ENCODE measurements at places on chromosomes 11 and 22.

DNA sequence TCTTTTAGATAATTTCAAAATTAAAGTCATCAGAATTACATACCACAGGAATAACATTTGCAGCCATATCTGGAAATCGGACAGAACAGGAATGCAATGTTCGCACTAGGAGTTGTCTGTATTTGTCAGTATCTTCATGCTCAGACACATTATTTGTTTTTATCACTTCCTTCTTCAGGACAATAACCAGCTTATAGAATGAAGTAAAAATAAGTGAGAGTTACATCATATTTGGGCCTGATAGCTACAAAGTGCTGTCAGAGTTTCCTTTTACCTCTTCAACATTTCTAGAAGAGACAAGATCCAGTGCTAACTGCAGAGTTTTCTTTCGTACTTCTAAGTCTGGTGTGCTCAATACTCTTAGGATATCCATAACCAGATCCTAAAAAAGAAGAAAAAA lies 18.9 kb downstream of the COPB1 start:
- DNase-seq: no peak

- peak; percentile 98 for DNase-seq
These were observed at the start of gene ZBED4 for GRCh38 chr22:49852898-49853894. Gene ZBED4, plus strand, starts transcription at chr22:49853844. Its CDS starts 29,819 bp downstream, at chr22:49883663.

DNA sequence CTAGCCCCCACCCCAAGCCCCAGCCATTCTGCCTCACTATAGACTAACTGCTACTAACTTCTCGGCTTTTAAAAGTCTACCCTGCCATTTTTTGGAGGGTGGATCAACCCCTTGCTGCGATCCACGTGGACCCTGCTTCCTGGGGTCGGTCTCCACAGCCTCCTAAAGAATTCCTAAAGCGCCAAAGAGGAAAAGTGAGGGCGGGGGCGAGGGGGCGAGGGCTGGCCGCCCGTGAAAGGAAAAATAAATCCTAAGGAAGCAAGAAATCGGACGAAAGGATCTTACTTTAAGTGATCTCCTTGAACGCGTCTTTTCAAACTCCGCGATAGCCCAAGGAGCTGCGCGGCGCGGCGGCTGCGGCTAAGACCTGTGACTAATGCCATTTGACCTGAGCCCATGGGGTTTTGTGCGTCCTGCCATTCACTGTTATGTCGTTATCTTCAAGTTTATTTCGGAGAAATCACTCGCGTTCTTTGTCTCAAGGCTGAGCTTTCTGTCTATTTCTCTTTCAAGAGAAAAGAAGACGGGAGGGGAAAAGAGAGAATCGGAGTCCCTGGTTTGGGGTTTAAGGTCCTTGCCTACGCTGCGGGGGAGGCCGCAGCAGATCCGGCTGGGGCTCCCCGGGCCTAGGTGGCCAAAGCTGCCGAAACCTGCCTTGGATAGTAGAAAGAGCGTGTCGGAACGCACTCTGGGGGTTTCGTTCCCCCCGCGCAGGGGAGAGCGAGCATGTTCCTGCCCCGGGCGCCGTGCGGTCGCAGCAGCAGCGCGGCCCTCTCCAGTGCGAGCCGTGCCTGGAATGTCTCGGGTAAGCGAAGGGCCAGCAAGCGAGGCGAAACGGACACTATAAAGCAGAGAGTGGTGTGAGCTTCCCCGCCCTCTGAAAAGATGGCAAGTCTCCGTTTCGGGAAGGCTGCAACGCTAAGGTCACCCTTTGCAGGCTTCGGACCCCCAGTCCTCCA lies 2.8 kb upstream of the DBX1 start:
- DNase-seq: no peak

DNA sequence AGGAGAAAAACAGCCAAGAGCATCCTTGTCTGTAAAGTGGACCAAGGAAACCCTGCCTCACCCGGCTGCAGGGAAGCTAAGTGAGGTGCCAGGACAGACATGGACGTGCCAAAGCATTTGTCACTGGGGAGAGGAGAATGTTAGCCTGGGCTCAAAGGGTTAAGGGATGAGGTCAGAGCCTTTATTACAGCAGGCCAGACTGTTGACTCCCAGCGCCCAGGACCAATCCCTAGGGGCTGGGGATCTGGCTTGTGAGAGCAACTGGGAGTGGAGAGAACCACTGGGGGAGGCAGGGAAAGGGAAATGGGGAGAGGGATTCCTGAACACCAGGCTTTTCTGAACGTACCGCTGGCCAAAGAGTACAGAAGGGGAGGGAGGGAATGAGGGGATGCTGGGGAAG lies 2.6 kb downstream of the CHRM1 start:
- DNase-seq: no peak

DNA sequence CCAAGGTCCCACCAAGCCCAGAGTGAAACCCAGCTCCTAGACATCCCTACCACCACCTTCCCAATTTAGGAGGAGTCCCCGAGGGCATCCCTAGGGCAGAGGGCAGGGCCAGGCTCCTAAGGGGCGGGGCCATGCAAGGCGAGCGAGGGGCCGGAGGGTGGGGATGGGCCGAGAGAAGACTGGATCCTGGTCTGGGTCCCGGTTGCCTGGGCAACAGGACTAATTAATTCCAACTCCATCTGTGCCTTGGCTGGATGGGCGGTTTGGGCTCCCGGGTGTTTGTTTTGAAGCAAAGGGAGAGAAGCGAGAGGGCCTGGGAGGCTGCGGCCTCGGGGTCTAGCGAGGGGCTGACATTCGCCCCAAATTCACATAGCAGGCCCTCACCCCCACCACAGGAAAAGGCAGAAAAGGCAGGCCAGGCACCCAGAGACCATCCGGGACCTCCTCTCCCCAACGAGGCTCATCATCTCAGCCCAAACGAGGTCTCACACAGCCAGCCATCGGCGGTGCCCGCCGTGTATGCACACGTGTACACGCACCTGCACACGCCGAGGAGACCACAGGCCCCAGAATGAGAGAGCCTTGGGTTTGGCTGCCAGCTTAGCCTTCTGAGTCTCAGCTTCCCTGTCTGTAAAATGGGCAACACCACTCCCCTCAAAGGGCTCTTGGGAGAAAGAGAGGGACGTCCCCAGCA lies 23.9 kb downstream of the ELFN2 start:
- DNase-seq: no peak

GRCh38 chr11:75719340-75720239 lies 2.0 kb downstream of the MOGAT2 start:
- no peak for DNase-seq

- DNase-seq: no peak
These were observed 73.3 kb downstream of the PRSS23 start for GRCh38 chr11:86873573-86874083.

DNA sequence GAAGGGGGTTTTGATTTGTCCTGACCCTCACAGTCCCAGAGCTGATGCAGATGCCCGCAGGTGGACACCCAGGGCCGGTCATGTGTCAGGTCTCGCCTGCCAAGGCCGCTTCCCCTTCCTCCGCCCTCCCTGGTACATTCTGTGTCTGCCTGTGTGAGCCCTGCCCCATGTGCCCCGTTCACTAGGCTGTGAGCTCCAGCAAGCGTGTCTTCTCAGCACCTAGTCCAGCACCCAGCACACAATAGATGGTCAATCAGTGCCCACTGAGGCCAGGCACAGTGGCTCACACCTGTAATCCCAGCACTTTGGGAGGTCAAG lies 29.9 kb upstream of the PPARA start:
- DNase-seq: no peak

- no peak for DNase-seq
These were observed 60.0 kb downstream of the GLYATL1 start for GRCh38 chr11:58999291-58999680.

DNA sequence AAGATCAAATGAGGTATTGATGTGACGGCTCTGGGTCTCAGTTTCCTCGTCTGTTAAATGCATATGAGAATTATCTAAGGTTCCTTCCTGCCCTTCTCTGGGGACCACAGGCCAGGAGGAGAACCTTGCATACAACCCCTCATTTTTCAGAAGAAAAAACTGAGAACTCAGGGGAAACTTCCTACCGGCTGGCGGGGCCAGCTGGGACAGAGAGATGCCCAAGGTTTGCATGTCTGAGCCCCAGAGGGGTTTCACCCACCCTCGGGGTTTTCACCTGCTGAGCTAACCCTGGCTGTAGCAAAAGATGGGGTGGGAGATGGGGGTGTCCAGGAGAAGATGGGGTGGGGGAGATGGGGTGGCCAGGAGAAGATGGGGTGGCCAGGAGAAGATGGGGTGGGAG lies 4.3 kb downstream of the TNFRSF13C start:
- DNase-seq: no peak

DNA sequence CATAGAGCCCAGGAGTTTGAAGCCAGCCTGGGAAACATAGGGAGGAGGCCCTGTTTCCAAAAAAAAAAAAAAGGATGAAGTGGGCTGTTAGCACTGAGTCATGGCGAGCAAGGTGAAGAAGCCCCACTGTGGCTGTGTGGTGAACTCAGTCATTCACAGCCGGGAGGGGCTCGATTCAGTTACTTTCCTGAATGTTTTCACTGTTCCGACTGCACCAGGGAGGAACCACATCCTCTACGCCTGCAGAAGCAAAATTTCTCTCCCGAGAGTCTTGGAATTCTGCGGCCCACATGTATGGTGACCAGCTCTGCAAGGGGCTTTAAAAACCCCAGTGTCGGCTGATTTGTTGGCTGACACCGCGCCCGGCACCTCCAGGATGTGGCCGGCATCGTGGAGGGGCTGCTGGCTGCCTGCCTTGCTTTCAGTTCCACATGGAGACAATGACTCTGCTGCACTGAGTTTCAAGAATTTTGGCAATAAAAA lies 27.8 kb upstream of the GRAMD4 start:
- DNase-seq: peak; percentile 40

DNA sequence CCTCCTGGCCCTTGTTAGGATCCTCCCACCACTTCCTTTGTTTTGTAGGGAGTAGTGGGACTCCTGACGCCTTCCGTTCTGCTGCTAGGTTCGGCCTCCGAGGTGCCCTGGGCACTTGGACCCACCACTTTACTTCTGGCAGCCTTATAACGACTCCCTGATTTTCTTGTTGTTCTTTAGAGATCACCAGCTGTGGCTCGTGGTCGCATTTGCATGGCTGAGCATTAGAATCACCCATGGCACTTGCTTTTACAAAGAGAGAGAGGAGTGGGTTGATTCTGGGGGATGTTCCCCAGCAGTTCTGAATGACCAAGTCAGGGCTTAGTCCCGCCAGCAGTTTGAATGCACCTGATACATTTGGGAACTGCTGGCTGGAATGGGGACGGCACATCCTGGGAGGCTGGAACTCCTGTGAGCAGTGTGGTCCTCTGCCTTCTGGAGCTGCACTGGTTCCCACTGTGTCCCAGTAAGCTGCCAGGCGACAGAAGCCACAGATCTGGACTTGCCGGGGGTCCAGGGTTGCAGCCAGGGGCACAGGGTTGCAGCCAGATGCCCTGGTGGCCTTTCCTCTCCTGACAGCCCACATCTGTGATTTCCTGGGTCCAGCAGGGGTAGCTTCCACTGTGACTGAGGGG lies 4.1 kb downstream of the TUB start:
- DNase-seq: no peak

- no peak for DNase-seq
These were observed 10.5 kb downstream of the STARD10 start for GRCh38 chr11:72783144-72783905.

DNA sequence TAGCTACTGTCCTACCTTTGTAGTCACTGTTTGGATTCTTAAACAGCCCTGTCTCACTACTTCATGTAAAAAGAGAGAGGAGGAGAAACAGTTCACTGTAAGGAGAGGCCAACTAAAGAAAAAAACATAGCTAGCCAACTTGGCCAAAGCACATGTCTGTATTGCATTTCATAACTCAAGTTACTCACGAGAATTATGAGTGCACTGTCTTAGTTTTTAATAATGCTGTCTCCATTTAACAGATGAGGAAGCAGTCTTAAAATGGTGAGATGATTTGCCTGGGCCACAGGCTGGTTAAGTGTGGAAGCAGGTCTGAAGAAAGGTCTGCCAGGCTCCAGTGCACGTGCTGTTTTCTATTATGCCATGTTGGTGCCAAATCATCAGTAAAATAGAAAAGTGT lies 104.5 kb downstream of the UVRAG start:
- DNase-seq: no peak

- DNase-seq: no peak
These were observed 588 bp downstream of the VPS37C start for GRCh38 chr11:61160487-61161189.

- no peak for DNase-seq
These were observed 245.7 kb downstream of the C11orf87 start for GRCh38 chr11:109667719-109668118.

DNA sequence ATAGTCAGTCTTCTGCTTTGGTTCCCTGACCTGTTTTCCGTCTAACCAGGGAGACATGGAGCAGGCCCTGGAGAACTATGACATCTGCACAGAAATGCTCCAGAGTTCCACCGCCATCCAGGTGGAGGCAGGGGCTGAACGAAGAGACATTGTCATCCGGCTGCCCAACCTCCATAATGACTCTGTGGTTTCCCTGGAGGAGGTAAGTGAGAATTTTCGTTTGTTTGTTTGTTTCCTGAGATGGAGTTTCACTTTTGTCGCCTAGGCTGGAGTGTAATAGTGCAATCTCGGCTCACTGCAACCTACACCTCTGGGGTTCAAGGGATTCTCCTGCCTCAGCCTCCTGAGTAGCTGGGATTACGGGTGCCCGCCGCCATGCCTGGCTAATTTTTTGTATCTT lies 52.9 kb downstream of the CABIN1 start:
- no peak for DNase-seq

DNA sequence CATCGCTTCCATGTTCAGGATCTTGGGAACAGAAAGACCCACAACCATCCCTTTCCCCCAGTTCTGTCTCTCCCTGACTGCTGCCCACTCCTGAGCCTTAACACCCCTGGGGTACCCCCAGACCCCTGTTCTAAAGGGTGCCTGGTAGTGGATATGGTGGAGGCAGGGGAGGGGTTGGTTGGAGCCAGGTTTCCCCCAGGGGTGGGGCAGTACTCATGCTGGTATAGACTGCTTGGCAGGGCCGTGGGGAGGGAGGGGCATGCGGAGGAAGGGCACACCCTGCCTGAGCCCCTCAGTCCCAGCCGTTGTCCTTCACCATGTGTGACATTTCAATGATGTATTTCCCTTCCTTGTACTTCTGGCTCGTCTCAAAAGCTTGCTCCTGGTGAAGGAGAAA lies 4.0 kb downstream of the YPEL4 start:
- no peak for DNase-seq

GRCh38 chr22:48187356-48187755 lies 1424.9 kb downstream of the TBC1D22A start:
- no peak for DNase-seq

- no peak for DNase-seq
These were observed 350.3 kb downstream of the SHANK2 start for GRCh38 chr11:70901951-70902521.

- DNase-seq: no peak
These were observed 20.0 kb downstream of the CD6 start for GRCh38 chr11:60991457-60991856.

- no peak for DNase-seq
These were observed 14.6 kb upstream of the TEF start for GRCh38 chr22:41367039-41367679.

DNA sequence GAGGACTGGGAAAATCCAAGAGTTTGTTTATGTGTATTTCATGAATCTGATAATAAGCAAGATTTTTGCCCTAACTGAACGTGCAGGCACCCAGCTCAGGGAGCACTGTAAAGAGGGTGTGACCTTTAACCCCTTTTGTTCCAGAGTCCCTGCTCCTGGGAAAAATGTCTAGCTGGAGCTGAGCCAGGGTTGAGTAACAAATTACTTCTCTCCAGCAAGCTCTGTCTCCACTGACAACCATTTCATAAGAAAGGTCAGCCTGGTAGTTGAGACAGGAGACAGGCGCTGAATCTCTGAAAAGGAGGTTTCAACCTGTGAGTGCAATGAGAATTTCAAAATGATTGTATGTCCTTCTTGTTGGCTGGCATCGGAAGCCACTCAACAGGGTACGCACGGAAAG lies 156.4 kb upstream of the NARS2 start:
- no peak for DNase-seq

- no peak for DNase-seq
These were observed 15.1 kb downstream of the CRELD2 start for GRCh38 chr22:49933236-49934159.

All from stimulated activated CD4-positive, alpha-beta T cell treated with anti-CD3 and anti-CD28 coated beads, Interleukin-15, amount 100 ng/mL, for 48 hours (primary cell).